ENCODE measurements at places on chromosomes 5 and 9. TPM values are rescaled to one million over a fixed set of nuclear protein-coding genes. Genes with fewer than 3 reads are reported as not detected.

- no peak for DNase-seq
Observed at GRCh38 chr9:93267091-93267541, 83.2 kb downstream of the WNK2 start.

- no peak for DNase-seq
Observed at GRCh38 chr5:149452007-149452664, 73.0 kb upstream of the IL17B start.

GRCh38 chr5:79702606-79703380 lies 13.2 kb downstream of the CMYA5 start:
- DNase-seq: no peak

DNA sequence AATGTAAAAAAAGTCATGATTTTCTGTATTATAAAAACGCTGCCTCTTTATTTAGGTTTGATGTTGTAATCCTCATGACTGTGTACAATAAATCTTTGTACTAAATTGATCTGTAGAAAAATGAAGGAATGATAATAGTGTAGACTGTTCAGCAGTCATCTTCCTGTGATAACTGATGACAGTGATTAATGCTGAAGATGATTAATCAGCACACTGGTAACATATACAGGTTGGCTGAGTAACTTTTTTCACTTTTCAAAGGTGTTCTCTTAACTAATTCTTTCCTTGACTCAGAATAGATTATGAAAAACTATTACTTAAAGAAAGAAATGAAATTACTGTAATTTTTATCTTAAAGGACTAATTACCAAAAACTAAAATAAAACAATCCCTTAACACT lies 122.5 kb downstream of the RFX3 start:
- DNase-seq: no peak

GRCh38 chr5:142874540-142874939 lies 104.4 kb downstream of the ARHGAP26 start:
- DNase-seq: no peak

DNA sequence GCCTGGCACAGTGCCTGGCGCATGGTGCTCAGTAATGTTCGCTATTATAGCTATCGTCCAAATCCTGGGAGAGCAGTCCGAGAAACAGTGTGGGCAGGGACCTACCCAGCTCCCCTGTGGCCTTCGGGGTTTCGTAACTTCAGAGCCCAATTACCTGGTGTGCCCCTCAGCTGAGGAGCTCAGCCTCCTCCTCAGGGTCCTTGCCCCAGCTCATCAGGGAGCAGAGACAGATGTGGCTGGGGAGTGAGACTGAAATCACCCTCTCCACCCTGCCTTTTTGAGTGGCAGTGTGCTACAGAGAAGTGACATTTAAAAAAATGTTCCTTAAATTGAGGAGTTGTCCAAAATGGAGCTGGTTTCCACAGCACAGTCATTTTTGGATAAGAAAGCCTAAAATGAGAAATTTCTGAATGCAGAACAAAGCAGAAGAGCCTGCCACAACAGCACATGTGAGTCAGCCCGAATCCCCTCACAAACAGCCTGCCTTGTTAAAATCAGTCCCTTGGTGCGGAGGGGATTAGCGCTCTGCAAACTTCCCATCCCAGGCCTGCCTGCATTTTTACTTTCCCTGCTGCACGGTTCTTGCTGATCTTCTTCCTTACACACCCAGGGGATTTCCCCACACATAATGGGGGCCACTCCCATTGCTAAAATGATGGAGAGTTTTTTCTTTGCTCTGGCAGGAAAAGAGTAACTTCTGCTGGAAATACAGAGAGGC lies 78.1 kb upstream of the PITX1 start:
- no peak for DNase-seq

DNA sequence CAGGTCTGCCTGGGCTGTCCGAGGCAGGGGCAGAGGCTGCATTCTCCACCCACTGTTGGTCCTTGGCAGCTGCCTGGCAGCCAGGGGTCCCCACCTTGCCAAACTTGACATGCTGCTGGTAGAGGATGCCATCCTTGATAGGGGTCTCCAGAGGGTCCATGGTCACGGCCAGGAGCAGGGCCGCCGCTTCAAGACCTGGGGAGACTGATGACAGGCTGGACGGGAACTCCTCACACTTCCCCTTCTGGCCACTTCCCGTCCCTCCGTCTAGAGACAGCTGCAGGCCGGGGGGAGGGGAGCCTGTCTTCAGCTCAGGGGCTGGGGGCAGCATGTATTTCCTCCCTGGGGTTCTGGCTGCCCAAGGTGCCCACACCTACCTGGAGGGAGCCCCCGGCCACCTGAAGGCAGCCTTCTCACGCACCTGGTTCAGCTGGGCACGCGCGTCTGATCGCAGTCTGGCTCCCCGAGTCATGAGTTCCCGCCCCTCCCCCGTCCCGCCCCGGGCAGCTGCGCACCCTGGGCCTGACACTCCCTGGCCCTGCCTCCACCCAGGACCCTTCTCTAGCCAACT lies at the start of gene DOK3:
TSS of gene DOK3 (minus strand) at position 446 of the 571 bp plus-strand sequence. CDS start at position 160, 286 bp downstream.
- no peak for DNase-seq

DNA sequence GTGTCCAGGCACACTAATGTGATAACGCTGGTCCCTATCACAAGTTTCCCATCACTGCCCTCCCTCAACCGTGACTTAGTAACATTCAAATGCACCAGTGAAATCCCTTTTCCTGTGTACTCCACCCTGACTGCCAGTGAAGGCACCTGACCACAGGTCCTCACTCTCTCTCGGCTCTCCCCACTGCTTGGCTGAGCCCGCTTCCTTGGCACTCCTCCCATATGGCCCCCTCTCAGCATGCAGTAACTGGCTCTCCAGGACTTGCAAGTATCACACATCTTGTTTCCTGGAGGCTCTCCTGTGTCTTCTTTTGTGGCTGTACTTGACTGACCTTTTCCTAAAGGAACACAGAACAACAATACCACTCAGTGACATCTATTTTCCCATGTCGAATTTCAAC lies 292.0 kb upstream of the ZNF608 start:
- no peak for DNase-seq

DNA sequence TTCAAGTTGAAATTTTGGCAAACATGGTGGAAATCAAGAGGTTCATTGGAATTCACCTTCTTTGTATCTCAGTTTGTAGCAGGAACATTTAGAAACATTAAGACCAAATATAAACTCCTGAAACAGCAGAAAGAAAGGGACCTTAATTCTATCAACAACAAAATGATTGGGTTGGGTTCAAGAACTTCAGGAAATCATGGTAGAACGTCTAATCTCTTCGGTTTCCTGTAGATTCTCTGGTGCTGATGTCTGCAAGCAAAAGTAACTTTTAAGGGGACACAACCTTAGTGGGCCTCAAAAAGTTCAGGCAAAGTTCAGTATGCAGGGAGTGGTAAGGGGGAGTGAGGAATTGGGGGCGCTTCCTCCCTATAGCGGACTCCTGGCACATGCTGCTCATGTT lies 3.4 kb downstream of the IL33 start:
- DNase-seq: no peak

DNA sequence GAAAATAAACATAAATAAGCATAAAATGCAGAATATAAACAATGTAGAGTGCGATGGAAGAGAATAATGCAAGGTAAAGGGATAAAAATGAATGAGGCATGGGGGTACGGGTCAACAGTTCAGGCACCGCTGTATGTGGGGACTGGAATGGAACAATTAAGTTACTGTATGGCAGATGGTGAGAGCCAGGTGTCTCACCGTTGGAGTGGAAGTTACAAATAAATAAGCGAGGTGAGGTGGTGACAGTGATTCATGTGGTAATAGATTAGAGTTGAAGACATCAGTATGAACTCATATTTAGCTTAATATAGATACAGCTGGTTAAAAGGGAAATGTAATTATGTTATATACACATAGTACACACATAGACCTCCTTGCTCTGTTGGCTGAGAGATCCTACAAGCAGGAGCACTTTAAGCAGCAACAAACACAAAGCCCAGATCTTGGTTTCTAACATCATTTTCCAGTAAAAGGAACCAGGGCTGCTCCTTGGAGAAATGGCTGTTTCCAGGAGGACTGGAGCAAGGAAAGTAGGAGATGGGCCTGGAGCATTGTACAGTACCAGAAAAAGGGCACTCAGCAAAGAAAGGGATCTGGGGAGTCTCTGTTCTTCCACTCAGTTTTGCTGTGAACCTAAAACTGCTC lies 2.4 kb upstream of the OMD start:
- no peak for DNase-seq

GRCh38 chr9:137253717-137254623 lies 1.2 kb upstream of the NELFB start:
- no peak for DNase-seq

DNA sequence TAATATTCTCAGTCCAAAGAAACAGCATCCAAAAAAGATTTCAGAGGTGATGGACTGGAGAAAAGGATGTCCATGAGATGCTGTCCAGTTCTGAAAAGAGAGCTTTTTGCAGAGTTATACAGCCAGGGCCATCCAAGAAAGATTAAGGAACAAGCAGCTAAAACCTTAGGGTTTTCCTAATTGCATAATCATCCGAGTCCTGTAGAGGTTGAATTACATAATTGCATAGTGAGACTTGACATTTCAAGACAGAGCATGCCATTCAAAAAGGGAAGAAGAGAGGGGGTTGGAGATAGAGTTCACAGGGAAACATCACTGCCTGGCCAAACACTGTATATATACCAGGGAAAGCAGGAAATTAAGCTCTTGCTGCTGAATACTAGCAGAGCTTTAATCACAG lies 1729.2 kb upstream of the WWC1 start:
- DNase-seq: no peak

DNA sequence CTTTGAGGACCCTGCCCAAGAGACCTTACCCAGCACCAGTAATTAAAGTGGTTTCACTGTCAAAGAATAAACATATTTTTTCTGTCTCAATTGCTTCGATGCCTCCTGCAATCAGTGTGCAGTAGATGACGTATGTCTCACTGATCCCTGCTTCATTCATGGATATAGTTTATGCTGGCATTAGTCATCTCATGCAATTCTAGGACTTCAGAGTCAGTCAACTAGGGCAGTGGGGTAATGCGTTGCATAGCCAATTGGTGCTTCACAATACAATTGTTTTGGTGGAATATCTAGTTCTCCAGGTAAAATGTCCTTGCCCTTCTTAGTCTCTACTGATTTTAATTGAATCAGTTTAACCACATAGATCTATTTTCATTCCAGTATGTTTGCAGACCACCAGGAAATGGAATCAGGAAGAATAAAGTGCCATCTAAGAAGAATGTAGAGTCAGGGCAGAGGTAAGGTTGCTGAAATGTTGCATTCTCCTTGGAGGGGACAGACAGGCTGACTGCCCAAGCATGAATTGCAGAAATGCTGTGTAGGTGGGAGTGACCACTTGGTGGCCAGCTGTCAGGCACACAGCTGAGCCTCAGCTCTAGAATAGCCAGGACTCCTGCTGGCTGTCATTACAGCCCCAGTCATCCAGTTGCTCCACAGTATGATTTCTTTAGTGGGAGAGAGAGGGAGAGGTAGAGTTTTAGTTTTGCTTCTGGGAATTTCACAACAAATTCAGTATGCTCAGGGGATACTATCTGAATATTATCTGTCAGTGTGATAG lies 73.5 kb upstream of the MEGF10 start:
- no peak for DNase-seq

GRCh38 chr5:55030220-55030619 lies 6.2 kb downstream of the GZMK start:
- DNase-seq: no peak

- DNase-seq: no peak
Observed at GRCh38 chr5:101796427-101796826, 499.7 kb downstream of the SLCO4C1 start.

DNA sequence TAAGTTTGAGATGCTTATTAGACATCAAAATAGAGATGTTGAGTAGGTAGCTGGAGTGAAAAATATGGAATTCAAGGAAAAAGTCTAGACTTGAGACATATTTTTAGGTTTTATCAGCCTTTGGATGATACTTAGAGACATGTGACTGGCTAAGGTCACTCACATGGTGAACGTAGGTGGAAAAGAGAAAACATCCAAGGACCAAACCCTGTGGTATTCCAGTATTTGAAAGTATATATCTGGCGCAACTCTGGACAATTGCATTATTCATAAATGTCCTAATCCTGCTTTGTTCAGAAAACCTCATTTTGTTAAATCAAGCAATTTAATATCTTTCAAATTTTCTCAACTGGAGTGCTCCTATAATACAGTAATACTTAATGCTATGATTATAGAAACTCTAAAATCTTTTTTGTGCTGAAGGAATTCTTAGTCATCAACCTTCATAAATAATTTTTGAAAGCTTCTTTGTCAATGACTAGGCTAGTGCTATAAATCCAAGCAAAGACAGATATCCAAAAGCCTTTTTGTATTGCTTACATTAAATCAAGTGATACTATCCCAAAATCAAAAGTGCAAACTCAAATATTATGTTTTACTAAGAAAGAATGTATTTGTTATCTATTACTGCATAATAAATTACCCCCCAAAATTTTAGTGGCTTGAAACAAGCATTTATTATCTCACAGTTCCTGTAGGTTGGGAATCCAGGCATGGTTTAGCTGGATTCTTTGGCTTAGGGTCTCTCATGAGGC lies 452.0 kb downstream of the ENC1 start:
- no peak for DNase-seq

DNA sequence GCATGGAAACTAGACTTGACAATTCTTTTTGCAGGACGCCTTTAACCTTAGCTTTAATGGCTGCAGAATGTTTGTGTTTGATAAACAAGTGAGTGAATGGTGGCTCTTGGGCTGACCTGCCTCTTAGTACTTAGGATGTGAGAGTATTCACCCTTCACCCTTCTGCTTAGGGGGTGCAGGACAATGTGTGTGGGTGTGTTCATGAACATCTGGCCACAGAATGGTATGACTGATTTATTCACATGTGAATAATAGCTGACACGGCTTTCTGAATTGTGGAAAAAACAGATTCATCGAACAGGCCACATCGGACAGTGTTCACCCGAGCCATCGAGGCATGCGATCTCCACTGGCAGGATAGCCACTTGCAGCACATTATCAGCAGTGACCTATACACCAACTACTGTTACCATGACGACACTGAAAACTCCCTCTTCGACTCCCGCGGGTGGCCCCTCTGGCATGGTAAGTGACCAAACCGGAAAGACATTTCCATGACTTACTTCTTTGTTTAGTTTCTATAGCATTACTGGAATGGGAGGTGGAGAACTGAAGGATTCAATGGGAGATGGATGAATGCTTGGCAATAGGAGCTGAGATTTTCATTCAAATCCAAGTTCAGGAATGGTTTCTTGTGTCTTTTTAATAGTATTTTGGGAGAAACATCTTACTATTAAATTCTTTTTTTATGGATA lies 193.6 kb downstream of the ZSWIM6 start:
- DNase-seq: no peak

- no peak for DNase-seq
Observed at GRCh38 chr5:78345485-78345884, 14.9 kb upstream of the SCAMP1 start.

GRCh38 chr9:120856700-120857099 lies 14.0 kb upstream of the PSMD5 start:
- DNase-seq: no peak

Gene NTRK2
- total RNA-seq: 221 TPM

Gene ARID3C
- 0.82 TPM for total RNA-seq

Gene RABEPK
- total RNA-seq: 25.7 TPM

Gene MEF2C
- 1,165 TPM for total RNA-seq

Gene HRCT1
- 0.82 TPM for total RNA-seq

Gene ZNF169
- total RNA-seq: 9.4 TPM

Gene HMMR
- 2.9 TPM for total RNA-seq

Gene FOXD1
- 0.82 TPM for total RNA-seq

Gene BSPRY
- total RNA-seq: under 0.01 TPM

Gene IL9
- not detected for total RNA-seq

Gene PCDHA4
- total RNA-seq: 12.2 TPM

Data from frontal cortex (tissue), 4 donors.